ENCODE measurements at places on chromosomes 6 and 20. TPM values are rescaled to one million over a fixed set of nuclear protein-coding genes. Genes with fewer than 3 reads are reported as not detected.

Gene HUS1B
- total RNA-seq, result 3.6 TPM

Gene CLPSL2
- total RNA-seq, result not detected

Gene REM1
- total RNA-seq, result 0.57 TPM

Gene SYCP2
- total RNA-seq, result 4.7 TPM
